ENCODE measurements at places on chromosomes 1 and 21.

DNA sequence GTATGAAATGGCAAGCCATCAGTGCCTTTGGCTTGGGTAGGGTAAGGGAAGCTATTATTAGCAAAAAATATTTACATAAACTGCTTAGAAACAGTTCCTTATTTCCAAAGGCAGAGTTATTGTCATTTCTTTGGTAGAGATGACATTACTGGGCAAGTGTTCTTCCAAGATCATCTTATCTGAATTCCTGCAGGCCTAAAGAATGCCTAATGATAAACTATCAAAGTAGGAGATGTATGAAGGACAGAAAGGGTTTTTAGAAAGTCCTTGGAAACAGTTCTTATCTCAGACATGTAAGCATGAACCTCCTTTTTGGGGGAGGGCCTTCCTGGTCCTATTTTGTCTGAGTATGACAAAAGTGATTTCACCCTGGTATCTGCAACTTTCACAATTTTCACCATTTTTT lies 5.1 kb upstream of the FRRS1 start:
- DNase-seq, result no peak

DNA sequence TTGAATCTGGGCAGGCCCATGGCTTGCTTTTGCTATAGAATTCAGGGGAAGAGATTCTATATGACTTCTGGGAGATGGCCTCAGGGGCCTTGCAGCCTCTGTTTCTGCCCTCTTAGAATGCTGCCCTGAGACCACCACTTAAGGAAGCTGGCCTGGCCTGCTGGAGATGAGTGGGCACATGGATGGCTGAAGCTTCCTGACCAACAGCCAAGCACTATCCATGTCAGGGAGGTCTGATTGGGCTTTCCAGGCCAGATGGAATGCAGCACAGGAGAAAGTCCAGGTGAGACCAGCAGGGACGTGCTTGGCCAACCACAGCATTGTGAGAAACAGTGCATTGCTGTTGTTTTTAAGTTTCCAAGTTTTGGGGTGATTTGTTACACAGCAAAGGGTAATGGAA lies 308.1 kb downstream of the PTPRU start:
- no peak for DNase-seq

DNA sequence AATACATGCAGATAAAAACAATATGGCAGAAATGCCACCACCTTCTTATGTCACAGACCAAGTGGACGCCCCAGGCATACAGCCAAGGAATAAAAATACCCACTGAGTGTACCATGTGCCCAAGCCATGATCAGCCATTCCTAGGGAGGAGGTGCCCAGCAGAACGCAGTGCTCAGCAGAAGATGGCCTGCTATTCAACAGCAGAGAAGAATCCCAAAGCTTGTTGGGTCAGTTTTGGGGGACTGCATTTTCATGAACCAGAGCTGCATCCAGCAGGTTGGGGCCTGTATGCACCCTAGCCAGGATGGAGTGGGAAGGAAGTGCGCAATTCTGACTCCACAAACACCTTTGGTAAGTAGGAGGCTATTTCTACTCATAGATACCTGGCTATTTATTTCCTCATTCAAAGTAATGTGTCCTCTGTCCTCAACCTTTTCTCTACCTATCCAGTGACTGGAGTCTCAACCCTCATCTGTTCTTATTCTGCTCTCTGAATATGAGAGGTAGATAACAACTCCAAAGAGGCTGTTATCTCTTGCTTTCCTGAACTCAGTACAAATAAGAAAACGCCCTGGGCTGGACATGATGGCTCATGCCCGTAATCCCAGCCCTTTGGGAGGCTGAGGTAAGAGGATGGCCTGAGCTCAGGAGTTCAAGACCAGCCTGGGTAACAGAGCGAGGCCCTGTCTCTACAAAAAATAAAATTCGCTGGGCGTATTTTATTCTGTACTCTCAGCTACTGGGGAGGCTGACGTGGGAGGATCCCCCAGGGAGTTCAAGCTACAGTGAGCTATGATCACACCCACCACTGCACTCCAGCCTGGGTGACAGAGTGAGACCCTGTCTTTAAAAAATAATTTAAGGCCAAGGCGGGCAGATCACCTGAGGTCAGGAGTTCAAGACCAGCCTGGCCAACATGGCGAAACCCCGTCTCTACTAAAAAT lies 2.5 kb upstream of the PLEKHM2 start:
- DNase-seq, result no peak

DNA sequence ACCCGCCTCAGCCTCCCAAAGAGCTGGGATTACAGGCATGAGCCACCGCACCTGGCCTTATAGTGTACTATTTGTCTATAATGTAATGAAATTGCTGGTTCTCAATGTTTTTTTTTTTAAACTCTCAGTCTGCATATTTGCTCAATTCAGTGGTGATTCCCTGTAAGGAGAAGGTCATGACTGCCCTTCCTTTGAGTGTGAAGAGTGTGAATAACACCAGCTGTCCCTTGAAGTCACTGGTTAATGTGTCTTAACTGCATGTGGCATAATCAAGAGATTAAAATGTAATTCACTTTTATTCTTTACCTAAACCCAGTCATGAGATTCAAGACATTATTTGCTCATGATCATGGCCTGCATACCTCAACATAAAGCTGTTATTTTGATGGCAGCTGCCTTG lies 30.5 kb downstream of the MTF2 start:
- DNase-seq, result no peak

GRCh38 chr1:220734571-220735326 lies 13.4 kb upstream of the MTARC2 start:
- DNase-seq, result no peak

DNA sequence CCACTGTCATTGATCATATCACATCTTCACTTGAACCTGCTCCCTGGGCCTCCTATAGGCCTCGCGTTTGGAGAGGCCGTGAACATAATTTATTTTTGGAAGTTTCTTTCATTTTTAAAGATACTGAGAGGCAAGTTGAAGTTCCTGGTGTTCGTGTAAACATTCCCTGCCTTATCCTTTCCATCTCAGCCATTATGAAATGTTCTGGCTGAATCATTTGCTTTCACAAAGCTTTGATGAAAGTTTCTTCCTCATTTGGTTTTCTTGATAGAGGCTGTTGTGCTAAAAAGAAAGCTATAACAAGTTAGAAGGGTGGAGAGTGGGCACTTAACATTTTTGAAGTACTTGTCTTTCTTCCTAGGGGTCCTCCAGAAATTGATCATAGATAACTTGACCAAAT lies 15.5 kb downstream of the CAMTA1 start:
- DNase-seq, result no peak

DNA sequence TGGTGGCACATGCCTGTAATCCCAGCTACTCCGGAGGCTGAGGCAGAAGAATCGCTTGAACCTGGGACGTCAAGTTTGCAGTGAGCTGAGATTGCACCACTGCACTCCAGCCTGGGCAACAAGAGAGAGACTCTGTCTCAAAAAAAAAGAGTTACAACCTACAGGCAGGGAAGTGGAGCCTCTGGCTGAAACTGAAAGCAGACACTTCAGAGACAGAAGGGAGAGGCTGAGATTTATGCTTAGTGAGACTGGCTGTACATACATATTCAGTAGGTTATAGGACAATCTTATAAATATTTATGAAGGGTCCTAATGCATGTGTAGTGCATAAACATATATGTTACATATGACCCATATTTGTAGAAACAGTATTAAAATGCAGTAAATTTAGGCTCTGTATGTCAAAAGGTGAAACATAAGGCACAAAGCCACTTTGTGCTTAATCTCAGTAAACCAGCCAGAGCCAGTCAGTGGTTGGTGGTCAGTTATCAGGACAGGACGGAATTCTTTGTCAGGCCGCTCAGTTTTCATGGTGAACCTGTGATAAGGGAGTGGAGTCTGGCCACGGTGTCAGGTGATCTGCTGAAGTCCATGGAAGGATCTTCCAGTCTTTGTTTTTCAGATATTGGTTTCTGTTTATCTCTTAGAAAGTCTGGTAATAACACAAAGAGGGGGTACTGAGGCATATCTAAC lies 13.7 kb downstream of the RHEX start:
- no peak for DNase-seq

GRCh38 chr1:5992814-5993555 lies 760 bp upstream of the NPHP4 start:
- DNase-seq, result no peak

- no peak for DNase-seq
Observed at GRCh38 chr1:222046684-222047263, 304.9 kb upstream of the DUSP10 start.

DNA sequence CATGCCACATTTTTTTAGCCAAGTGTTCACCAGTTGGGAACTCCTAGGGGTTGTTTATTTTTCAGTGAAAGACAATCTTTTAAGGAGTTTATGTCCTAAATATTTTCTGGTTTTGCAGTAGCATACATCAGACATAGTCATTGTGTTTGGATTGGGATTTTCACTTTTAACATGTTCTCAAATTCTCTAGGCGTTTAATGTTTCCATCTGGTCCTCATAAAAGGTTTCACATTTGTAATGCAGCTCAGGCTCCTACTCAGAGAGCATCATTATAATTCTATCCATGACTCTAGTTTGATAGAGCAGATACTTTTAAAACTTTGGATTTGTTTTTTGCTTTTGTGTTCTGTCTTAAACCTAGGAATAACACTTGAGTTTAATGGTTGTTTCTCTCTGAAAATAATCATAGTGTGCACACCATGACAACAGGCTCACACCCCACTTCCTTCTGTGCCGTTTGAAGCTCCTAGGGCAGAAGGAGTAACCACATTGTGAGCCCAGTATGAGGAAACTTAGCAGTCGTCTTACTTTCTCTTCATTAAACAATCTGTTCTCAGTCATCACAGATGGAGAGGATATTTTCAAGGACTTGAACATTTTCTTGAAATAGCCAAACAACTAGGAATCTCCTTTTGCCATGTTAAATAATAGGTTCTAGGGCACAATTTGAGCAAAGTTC lies 219.6 kb downstream of the PDE4B start:
- DNase-seq, result no peak

- DNase-seq, result no peak
Observed at GRCh38 chr1:14003552-14003951, 303.6 kb downstream of the PRDM2 start.

GRCh38 chr1:80989455-80989854 lies 811.3 kb upstream of the ADGRL2 start:
- no peak for DNase-seq

Data from NCI-H774 (cell line).